Activated T-cell treated with anti-CD3 and anti-CD28 coated beads, Interleukin-2, amount 50 U/mL, for 4 hours (primary cell): ENCODE measurements at places on chromosomes 12 and 14.

GRCh38 chr14:54252072-54252730, 144.6 kb upstream of the CDKN3 start:
- DNase-seq: no peak

GRCh38 chr14:59241121-59241520, 52.7 kb downstream of the DAAM1 start:
- DNase-seq: no peak

DNA sequence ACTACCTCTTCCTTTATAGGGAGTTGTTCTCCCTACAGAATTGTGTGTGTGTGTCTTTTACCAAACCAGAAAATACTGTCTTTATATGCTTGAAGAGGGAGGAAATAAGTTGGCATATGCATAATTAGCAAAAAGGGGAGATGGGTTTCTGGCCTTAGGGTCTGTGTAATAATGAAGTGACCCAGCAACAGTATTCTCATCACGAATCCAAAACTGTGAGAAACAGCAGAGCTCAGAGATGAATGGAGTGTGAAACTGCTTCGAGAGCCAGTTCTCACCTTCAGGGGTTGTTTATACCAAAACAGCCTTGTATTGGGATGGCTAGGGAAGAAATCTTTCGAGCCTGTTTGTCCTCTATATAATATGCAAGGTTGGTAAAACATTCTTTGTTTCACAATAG, 227.5 kb downstream of the MON2 start:
- no peak for DNase-seq

GRCh38 chr12:68580911-68581310, 29.8 kb upstream of the RAP1B start:
- DNase-seq: no peak

DNA sequence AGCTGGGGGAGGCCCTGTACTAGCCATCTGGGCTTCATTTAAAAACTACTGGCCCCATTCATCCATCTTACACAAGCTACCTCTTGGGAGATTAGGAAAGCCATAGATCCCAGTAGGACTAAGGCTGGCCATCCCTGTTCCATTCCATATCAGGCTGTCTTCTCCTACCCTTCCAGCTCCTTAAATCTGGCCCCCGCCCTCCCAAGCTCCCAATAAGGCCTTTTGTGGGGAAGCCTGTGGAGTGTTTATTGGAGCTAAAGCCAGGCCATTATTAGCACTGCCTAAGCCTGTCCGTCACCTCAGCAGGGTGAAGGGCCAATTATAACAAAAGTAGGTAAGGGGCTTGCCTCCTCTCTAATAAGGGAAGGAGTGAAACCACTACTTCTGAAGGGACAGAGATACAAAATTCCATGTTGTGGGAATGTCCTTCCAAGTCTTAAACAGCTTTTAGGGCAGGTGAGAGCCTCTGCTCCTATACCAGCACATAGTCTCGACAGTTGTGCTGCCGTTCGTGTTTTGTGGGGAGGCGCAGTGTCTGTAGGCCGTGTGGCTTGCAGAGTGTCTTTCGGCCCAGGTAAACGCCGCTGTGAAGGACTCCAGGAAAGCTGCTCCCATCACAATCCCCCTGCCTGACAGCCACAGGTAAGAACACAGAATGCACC, 3.7 kb downstream of the MYL6 start:
- DNase-seq: no peak

DNA sequence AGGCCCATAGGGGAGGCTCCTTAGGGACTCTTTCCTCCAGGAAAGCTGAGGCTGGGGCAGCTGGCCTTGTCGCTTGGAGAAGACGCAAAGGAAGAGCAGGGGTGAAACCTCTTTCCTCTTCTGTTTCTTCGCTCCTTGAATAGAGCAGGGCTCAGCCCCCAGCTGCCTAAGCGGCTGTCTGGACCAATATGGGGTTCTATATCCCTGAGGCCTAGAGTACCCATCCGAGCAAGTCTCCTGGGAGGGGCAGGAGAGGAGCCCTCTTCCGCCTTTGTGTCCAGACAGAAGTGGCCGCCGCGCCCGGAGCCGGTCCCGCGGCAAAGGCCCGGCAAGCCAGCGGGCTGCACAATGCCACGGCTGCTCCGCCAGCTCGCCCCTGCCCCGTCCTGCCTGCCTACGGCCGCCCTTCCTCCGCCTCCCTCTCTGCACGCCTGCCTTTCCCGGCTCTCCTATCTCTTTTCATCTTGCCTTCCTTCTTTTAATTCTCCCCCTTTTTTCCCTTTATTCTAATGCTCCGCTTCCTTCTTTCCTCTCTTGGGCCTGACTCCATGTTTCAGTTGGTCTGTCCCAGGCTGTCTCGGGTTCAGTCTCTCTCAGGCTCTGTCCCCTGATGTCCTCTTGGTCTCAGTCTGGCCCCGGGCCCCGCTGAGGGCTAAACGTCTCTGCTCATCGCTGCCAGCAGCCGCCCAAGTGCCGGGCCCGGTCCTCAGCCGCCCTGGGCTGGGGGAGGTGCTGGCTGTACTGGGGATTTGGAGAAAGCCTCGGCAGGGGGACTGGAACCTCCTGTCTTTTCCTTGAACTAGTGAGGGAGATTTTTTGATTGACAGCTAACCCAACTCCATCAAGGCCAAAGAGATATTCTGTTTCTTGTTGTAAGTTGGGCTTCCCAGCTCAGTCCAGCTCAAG, 2.5 kb upstream of the HOXC9 start:
- DNase-seq: no peak
